ENCODE measurements at places on chromosomes 2 and 18. TPM values are rescaled to one million over a fixed set of nuclear protein-coding genes. Genes with fewer than 3 reads are reported as not detected.
A peak's percentile ranks its signal among the peaks of the same experiment; 100 is the strongest.

The SCG2 gene
- 1.8 TPM for total RNA-seq

The CNDP1 gene
- not detected for total RNA-seq

DNA sequence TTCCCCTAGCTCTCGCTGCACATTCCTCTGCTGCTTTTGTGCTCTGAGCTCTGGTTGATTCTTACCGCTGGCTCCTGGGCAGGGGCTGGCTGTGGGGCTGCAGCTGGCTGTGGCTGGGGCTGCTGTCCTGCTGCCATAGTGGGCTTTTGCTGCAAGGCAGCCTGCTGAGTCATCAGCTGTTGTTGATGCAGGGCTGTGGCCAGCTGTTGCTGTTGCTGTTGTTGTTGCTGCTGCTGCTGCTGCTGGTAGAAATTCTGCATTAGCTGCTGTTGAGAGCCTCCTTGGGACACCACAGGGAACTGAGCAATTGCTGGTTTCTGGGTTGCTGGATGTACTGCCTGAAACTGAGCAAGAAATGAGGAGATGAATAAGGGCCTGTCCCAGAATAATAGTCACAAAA, 77.2 kb upstream of the NFU1 start:
- no peak for DNase-seq

DNA sequence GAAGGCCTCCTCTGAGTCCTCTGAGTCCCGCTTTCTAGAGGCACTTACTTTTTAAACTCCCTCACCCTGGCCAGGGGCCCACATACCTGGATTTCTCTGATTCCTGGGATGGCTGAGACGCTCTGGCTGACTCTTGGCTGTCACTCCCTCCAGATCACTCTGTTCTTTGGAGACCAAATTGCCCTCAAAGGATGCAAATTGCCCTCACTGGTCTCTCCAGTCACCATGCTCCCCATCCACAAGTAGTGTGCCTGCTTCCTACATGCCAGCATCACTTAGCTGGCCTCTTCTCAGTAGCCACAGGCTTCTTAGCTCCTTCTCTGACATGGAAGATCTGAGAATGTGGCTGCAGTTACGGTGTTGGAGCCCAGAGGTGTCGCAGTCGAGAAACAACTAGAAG, 41.3 kb upstream of the CCDC68 start:
- DNase-seq, result no peak

DNA sequence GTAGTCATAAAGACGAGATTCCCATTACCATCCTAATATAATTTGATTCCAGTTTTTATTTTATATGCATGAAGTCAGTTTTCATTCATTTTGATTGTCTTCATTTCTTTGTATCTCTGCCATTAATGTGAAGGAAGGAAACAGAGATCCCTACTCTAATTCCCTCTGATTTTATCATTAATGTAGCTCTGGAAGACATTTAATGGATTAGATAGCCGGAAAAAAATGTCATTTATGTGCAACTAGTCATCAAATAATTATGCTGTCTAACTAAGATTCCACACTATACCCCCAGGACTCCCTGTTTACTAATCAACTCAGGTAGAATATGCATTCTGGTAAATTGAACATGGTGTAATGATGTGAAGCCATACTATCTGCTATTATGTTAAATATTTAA, 19.9 kb downstream of the RHBDD1 start:
- no peak for DNase-seq

DNA sequence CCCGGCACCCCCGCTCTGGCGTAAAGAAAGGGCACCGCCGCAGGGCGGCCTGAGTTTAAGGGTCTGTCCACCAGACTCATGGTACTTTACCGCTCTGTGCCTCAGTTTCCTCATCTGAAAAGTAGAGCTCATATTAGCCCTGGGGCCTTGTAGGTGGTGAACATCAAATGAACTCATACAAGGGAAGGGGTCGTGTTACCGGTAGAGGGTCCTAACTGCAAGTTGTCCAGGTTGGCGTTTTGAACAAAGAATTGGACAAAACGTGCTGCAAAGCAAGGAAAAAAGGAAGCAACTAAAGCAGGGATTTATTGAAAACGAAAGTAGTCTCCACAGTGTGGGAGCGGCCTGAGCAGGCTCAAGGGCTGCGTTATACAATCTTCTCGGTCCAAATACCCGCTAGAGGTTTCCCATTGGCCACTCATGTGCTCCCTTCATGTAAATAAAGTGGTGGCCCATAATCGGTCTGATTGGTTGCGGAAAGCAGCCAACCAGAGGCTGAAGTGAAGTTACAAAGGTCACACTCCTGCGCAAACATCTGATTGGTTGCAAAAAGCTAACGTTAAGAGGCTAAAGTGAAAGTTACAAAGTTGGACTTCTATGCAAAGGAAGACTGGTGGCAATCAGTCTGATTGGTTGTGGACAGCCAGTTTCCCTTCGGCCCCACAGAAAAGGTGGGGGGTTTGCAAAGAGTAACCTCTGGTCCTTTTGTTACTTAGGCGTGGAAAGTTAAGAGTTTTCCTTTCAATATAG, 80.7 kb upstream of the LDLRAD4 start:
- DNase-seq, result peak; percentile 46

DNA sequence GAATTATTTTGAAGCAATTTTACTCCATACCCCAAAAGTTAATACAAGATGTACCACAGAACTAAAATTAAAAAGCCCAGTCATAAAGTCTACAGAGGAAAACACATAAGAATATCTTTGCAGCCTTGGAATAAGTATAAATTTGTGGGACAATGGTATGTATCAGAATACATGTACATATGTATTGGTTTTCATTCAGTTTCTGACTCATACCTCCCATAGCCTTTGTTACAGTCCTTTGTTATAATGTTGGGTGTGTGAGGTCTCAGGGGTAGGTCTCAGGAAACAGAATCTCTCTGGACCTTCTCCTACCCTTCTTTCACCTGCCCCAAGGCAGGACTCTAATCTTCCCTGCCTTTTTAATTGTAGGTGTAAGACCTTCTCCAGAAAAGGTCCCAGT, 1370.7 kb upstream of the CDH2 start:
- no peak for DNase-seq

- DNase-seq, result no peak
Measured at GRCh38 chr2:119704670-119705120, 25.7 kb downstream of the TMEM177 start.

- no peak for DNase-seq
Measured at GRCh38 chr2:224434618-224435017, 32.7 kb upstream of the FAM124B start.

DNA sequence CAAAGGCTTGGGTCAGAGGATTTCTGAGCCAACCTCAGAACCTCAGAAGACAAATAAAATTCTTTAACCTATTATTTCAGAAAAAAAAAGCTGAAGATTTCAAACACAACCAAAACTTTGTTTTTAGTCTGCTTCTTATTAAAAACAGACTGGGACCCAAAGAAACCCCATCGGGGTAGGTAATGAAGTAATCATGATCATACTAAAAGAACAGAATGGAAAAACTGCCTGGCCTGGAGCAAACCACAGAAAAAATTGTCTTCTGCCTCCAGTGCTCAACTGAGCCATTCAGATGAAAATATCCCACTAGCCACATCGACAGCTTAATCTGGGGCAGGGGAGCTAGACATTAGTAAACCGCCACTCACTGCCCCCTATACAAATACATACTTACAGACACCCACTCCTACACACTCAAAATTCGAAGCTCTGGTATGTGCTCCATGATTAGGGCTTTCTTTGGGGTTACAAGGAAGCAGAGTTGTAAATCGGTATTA, 76.5 kb downstream of the SDC1 start:
- no peak for DNase-seq
